H4 (cell line): ENCODE measurements at places on chromosomes 4 and X.

DNA sequence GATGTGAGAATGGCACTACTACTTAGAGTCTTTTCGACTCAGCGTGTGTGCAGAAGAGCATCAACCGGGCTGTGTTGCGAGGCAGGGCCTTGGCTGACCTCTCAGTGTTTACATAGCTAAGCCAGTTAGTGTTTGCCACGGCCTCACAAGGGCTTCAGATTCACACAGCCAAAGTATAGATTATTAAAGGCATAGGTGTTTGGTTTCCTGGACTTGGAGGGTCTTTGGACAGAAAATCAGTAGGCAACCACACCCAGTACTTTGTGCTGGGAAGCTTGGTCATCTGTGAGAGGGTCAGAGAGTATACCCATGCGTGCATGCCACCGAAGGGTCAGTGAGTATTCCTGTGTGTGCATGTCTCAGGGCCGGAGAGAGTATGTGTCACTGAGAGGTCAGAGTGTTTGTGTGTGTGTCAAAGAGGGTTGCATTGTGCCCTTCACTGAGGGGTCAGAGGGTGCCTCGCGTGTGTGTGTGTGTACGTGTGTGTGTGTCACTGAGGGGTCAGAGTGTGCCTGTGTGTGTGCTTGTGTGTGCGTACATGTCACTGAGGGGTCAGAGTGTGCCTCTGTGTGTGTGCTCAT lies 69.7 kb upstream of the MSANTD1 start:
- no peak for DNase-seq

- no peak for DNase-seq
Measured at GRCh38 chrX:1261285-1261684, 7.3 kb upstream of the CSF2RA start.

DNA sequence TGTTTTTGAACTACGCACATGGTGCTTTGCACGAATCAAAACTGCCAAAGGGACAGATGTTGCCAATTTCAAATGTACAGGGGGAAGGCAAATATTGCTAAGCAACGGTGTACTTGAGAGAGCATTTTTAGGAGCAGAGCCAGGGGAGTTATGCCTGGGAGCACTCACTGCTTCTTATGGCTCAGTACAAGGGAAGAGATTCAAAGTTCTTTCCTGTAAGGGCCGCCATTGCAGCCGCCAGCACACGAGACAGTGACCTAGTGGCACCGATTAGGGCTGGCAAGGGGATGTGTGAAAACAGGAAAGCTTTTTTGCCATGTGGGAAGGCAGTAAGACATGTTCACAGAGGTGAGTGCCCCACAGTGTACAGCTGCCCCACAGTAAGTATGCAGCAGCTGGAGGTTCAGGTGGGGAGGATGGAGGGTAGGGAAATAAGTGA lies 133.8 kb downstream of the AFF1 start:
- no peak for DNase-seq

DNA sequence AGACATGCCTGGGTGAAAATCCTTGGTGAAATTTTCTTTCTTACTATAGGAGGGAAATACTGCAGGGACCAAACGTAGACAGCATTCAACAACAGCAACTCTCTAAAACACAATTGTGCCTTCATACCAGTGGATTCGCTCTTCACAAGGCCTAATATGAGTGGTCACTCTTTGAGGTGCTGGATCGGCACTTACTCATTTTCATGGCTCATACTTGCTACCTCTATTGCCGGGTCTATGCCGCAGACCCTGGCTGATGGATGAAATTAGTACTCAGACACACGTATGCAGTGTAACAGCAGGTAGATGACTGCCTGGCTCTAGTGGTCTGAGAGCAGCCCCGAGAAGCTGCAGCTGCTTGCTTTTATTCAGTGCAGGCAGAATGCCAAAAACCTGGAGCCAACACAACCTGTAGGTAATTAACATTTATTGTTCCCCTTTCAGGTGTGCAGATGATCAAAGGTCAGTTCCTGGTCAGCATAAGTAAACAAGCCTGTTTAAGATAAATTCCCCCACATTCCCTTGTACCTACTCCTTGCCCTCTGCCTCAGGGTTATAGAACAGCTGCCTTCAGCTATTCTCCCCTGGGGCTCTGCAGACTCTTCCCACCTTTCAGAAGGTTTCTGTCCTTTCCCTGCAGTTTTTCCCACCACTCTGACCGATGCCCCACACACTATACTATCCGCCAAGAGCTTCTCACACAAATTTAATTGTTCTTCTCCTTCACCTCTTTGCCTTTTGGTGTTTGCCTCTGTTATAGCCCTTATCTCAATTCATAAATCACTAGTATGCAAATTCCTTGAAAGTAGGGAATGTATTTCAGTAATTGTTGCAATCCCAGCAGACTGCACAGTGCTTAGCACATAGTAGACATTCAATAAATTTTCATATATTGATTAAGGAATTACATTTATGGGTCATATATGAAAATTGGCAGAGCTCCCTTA lies 210.0 kb downstream of the SPANXN3 start:
- no peak for DNase-seq

DNA sequence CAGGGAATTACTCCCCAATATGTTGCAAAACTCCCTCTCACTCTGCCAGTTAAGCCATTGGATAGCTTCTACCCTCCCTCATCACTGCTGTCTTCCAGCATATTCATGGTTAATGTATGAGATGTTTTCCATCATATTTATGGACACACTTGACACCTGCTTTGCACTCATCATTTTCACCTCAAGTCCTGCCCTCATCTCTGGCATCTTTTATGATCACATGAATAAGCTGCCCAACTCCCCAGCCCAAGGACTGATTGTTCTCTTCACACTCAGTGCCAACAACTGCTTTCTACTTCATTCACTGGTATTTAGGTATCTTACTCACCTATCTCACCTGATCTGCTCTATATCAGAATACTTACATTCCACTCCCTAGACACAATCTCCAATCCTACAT lies 131.1 kb upstream of the TTC29 start:
- no peak for DNase-seq

DNA sequence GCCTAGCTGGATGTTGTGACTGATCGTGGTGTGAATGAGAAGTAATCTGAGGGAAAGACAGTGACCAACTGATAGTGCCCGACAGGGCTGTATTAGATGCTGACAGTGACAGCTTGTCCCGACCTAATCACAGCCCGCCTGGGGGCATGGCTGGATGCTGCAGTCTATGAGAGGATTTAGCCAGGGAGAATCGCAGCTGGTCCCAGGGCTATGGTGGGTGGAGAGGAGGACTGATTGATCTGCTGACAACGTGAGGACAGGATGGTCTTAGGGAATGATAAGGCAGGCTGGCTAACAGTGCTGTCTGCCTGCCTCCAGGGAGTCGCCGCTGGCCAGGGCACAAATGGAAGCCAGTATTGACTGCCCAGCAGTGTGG lies 621 bp upstream of the SUV39H1 start:
- no peak for DNase-seq

DNA sequence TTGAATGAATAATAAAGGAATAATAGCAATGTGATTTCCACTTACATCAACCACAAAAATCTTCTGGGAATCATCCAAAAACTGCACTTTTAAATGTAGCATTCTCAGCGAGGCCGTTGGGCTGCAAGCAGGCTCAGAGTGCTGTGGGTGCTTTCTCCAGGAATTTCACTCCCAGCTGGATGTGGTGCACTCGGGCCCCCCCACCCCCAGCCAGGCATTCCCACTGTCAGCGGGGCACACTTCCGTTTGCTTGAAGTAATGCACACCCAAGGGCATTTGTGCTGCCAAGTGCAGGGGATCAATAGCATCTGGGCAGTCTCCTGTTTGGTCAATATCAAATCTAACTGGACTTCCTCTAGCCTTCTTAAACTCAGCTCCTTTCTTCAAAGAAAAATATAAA lies at the start of gene FRMD7:
Gene FRMD7 (minus strand): TSS at position 278 of the 400 bp plus-strand sequence. CDS start 176 bp downstream, at position 102.
- no peak for DNase-seq
